ENCODE measurements at places on chromosomes 3 and 15.

DNA sequence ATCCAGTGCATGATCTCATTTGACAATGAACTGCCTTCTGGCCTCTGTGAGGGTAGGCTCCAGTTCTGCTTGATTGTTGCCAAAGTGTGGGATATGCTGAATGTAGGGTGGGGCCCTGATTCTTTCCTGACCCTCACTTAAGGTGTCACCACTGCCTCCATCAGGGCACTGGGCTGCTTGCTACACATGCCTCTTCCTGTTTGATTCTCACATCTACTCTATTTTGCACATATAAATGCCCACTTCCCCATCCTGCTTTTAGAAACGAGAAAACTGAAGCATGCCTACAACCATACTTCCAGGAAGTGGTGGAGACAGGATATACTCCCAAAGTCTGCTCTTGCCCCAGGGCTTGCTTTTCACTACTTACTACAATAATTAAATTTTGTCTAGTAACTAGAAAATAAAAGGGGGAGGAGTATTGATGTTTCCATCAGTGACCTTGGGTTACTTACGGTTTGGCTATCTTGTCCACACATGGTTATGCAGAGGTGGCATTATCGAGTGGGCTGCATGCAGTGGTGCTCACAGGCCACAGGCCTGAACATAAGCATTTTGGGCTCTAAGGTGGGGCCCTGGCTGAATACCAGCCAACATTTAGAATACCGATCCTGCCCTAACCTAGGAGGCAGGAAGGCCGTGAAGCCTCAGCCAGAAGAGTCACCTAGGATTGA is 6.7 kb downstream of the ZDHHC3 start:
- no peak for DNase-seq

DNA sequence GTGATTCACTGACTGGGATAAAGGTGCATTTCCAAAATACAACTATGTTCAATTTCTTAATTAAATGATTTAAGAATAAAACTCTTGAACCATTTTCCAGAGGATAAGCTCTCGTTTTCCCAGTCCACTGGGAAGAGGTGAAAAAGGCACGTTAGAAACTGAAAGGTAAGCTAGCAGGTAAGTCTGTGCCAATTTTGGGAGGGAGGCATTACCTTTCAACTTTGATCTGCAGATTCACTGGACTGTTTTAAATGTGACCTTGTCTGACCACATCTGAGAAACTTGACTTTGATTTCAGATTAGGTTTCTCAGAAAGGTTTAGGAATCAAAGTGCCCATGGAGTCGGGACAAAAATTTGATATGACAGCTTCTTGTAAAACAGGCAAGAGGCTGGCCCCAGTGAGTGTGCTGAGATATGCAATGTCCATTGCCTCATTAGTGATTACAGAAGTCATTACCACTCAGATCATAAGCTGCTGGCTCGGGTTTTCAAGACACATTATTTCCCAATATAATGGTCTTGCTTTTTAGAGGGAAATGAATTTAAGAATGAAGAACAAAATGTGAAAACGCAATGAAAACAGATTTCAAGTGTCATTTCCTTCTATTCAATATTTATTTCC is 118.8 kb downstream of the ADAMTS9 start:
- no peak for DNase-seq

GRCh38 chr15:45646220-45646619 is 11.4 kb downstream of the SQOR start:
- no peak for DNase-seq

- no peak for DNase-seq
Observed at GRCh38 chr3:30778933-30779332, 115.5 kb downstream of the GADL1 start.

DNA sequence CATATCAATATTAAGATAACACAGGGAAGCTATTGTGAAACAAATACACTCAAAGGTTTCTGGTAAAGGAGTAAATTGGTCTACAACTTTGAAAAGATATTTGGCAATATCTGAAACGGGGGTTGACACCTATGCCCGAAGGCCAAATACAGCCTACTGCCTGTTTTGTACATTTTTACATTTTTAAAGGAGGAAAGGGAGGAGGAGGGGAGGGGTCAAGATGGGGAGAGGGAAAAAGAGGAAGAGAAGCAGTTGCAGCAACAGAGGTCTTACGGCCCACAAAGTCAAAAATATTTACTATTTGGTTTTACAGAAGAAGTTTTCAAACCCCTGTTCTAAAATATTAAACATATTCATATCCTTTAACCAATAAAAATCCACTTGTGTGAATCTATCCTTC is 94.2 kb downstream of the FMN1 start:
- DNase-seq = no peak

DNA sequence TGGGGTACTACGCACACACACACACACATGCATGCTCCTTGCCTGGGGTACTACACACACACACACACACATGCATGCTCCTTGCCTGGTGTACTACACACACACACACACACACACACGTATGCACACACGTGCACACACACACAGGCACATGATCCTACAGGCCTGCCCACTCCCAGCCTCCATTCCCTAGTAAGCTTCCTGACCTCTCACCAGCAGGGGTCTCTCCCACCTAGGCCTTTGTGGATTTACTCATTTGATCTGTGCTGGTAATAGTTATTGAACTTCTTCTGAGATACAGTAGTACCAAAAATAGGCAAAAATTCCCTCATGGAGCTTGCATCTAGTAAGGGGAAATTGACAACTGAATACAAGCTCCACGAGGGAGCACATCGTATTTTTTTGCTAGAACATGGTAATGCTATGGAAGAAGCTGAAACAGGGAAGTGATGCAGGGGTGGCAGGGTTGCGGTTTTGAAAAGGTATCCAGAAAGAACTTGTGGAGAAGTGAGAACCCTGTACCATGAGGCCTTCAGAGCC is 19.1 kb downstream of the TTC21A start:
- peak; percentile 45 for DNase-seq

- DNase-seq = no peak
Observed at GRCh38 chr15:95826412-95827195, 503.9 kb upstream of the NR2F2 start.
